ENCODE measurements at places on chromosomes 7 and 10.

- no peak for DNase-seq
These were observed 46.5 kb upstream of the MSMB start for GRCh38 chr10:46092524-46093081.

- peak; percentile 74 for DNase-seq
These were observed 46.2 kb downstream of the LAMB4 start for GRCh38 chr7:108083980-108084379.

DNA sequence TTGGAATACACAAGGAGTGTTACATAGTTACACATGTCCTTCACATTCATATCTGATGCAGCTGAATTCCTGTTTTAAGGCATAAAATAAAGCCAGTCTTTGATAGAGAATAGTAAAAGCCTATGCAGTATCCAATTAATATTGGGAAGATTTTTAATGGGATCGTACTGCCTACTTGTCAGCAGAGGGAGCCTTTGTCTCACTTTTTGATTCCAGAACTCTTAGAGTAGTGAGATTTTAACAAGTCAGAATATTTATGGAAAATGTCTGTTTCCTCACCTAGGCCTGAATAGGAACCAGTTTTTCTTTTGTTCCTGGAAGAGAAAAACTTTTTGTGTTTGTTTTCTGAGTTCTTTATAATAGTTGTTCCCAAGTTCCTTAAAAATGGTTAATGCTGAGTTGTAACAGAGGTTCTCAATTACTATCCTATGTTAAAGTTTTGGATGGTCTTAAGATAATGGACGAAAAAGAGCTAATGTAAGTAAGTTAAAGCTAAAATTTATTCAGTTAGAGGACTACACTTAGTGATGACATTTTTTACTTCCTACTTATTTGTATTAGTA lies 114.0 kb downstream of the BBS9 start:
- DNase-seq = peak; percentile 63

DNA sequence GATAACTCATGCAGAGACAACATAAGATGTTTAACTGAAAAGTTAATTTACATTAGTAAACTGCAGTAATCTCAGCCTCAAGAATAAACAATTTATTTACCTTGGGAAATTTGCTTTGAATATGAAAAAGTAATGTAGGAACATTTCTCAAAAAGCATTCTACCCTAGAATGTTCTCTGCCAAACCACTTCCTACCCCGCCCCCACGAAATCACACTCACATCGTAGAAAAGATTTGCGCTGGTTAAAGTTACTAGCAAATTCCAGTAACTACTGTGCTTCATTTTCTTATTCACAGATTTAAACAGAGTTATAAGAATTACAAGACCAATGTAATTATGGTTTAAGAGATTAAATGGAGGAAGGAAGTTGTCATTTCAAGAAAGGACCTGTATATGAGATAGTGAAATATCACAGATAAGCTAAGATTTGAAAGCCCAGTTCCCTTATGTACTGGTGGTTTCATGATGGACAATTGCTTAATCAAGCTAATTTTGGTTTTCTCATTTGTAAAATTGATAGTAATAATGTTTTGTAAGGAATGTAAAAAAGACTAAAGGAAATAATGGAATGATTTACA lies 175.4 kb downstream of the GNAI1 start:
- no peak for DNase-seq

DNA sequence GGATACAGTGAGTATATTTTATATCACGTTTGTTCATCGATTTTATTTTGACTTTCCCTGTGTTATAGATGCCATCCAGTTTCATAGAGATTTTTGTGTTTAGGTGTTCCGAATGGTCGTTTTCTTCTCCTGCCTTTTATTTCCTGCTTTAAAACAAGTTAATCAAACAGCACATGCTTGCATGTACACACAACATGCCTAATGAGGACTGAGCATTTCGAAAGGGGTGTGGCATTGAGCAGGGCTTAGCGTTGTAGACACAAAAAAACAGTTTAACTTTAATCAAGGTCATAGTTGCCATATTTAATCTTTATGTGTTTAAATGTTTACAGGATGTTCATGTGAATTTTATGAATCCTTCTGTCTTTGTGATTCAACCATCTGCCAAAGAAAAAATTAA lies 430.5 kb upstream of the GALNT17 start:
- no peak for DNase-seq

DNA sequence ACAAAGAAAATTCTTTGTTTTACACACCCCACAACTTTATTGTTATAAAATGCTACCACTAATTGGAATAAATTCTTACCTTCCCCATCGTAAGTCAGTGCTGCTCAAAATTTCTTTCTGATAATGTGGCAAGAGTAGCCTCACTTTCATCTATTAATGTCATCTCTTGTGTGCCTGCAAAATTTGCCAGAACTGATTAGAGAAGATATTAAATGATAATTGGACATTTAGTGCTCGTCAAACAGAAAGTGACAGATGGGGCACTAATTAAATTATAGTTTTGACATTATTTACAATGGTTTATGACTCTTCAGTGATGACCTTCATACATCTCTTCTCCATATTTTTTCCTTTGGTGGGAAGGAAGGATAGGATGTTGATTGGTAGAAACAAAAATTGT lies 690.9 kb downstream of the NXPH1 start:
- no peak for DNase-seq

GRCh38 chr10:17665747-17666146 lies 21.8 kb downstream of the STAM start:
- DNase-seq = peak; percentile 89

GRCh38 chr10:69426376-69426727 lies 9.6 kb upstream of the TACR2 start:
- DNase-seq = no peak

- DNase-seq = no peak
These were observed 13.7 kb downstream of the PSTK start for GRCh38 chr10:122993797-122994336.

- no peak for DNase-seq
These were observed 91.7 kb downstream of the SORCS1 start for GRCh38 chr10:107072786-107073185.

DNA sequence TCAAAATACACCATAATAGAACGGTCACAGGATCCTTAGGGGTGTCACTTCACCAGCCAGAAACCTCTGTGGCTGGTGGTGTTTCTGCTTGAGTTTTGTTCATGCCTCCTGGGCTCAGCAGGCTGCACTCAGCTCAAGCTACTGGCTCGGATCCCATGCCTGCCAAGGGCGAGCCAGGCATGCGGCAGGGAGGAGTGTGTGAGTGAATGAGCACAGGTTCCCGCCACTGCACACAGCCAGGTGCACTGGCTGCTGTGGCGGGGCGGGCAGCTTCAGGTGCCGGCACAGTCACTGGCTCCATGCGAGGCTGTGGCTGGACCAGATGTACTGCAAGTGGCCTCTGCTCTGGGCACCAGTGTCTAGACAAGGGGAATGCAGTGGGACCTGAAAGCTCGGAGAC lies 29.5 kb downstream of the CLDN12 start:
- DNase-seq = no peak

GRCh38 chr7:50264908-50265307 lies 39.6 kb upstream of the IKZF1 start:
- DNase-seq = no peak

DNA sequence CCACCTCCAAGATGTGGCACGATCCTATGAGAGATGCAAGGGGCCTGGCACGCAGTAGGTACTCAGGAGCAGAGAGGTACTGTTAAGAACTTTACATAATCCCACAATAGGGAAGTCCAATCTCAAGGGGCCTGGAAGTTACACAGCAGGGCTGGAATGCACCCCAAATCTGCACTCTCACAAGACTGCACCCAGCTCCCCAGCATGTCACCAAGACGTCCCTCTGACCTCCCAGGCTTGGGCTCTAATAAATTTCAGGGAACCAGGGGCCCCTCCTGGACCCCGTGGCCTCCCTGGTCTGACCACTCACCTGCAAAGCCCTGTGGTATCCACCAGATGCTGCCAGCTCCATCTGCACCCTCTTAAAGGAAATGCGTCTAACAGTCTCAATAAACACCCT lies 94.9 kb downstream of the OAT start:
- no peak for DNase-seq

- DNase-seq = no peak
These were observed 9.1 kb downstream of the TRIM56 start for GRCh38 chr7:101094376-101094775.

- no peak for DNase-seq
These were observed 657.4 kb upstream of the ZWINT start for GRCh38 chr10:57018452-57018851.

Measured in EH (cell line).